ENCODE measurements at places on chromosomes 11 and 22.

DNA sequence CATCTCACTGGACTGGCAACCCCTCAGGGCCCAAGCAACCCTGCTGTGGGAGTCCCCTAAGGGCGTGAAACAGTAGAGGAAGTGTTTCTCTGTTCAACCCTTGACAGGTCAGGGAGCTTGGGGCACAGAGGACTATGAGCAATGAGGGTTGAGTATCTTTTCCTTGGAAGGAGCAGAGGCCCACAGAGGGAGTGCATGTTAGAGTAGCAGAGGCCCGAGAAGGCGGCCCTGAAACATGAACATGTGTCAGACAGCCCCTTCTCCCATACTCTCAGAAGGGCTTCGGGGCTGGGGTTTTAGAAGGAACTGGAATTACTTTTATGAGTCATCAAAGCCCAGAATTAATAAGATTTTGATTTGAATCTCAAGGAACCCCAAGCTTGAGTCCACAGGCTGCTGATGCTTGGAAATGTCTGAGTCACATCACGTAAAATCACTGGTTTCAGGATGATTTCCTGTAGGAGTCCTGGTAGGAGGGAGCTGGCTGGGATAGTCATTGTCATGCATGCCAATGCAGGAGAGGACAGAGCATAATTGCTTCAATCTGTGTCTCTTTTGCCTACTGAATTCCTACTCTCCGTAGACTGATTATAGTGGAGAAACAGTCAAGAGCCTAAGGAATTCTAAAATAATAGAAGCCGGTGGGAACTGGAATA is 22.6 kb downstream of the C11orf71 start:
- no peak for DNase-seq

GRCh38 chr22:22452211-22452610 is 56.3 kb downstream of the ZNF280B start:
- DNase-seq: no peak

DNA sequence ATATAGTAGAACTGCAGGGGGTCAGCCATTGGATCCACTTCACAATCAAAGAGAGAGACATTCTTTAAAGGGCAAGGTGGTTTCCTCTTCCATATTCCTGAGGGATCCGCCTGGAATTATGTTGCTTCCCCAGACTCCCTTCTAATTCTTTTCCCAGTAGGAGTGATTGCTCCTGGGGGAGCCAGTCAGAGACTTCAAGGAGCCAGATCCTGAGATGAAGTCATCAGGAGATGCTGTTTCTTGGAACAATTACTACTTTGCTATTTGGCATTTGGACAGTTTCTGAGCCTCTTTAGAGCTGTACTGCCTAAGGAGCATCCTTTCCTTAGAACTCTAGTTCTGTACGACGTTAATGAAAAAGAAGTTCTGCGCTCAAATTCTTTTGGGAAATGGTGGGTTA is 1.9 kb upstream of the OR9Q2 start:
- DNase-seq: no peak

- no peak for DNase-seq
These were observed 1.7 kb downstream of the EXPH5 start for GRCh38 chr11:108591893-108592292.

GRCh38 chr22:43658823-43659222 is 153.3 kb downstream of the EFCAB6 start:
- DNase-seq: no peak

- DNase-seq: no peak
These were observed 2.8 kb downstream of the MALAT1 start for GRCh38 chr11:65501472-65502273.

- no peak for DNase-seq
These were observed 44.1 kb downstream of the RSF1 start for GRCh38 chr11:77776455-77776854.

DNA sequence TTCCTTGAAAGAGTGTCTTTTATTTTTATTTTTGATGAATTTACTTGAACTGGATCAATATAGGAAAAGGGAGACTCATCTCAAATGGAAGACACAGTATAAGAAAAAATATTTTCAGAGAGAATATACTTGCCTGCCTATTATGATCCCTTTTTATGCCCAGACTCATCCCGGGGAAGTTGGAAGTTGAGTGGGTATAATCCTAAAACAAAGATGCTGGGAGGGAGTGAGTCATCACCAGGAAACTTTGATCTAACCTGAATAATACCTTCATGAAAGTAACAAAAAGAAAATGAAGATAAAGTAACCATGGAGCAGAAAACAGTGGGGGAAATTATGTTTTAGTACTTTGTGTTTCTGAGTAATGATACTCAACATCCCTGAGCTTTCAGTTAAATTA is 1514.0 kb downstream of the FAM181B start:
- DNase-seq: no peak

GRCh38 chr11:8354622-8355415 is 91.1 kb upstream of the LMO1 start:
- DNase-seq: no peak

- no peak for DNase-seq
These were observed 82.2 kb downstream of the SERGEF start for GRCh38 chr11:17930544-17931125.

DNA sequence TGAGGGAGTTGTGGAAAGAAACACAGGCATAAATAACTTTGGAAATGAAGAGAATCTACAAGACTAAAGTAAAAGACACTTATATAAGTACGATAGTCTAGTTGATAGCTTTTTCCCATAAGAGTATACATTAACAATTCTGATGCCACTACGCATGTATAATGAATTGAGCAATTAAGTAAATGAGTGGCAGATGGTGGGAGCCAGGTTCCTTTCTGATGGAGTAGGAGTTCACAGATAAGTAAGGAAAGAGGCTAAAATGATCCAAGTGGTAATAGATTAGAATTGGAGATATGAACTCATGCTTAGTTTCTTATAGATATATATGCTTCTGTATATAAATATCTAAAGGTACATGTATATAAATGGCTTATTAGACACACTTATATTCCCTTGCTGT is 368.3 kb downstream of the FAM181B start:
- DNase-seq: no peak

GRCh38 chr11:28383456-28383855 is 275.3 kb downstream of the METTL15 start:
- no peak for DNase-seq

- DNase-seq: no peak
These were observed 1.8 kb upstream of the SERPIND1 start for GRCh38 chr22:20771918-20772625.

DNA sequence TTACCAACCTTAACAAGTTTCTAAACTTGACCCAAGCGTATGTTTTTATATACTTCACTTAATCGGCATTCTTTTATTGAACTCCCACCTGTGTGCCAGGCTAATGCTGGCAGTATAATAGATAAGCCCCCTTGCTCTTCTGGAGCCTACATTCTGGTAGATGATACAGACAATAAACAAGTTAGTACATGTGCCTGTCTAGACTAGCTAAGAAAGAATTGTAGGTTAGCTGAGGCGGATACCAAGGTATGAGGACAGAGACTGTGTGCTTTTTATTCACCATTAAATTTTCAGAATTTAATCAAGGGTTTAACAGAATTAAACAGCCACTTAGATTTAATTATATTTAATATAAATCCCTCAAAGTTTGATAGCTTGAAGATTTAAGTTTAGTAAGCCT is 45.7 kb downstream of the TTC17 start:
- DNase-seq: no peak

GRCh38 chr22:49693416-49693815 is 134.3 kb downstream of the BRD1 start:
- DNase-seq: no peak

DNA sequence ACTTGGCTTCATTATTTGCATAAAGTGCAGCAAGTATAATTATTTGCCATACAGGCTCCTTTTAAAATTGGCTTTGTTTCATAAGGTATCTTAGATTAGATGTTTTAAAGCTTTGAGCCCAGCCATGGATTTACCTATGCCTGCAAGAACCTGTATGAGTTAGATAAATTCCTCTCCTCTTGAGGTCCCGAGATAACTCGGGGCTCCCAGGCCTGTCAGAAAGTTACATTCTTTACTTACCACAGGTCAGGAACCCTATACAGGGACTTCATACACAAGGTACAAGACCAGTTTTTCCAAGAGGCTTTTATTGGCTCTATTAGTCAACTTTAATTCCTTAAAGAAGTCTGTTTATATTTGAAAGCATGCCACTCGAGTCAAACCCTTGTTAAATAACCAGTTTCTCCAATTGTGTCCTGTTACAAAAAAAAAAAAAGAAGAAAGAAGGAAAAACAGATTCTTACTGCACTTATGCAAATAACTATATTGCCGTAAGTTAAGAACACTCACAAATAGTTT is 2.3 kb upstream of the C1QTNF6 start:
- no peak for DNase-seq

DNA sequence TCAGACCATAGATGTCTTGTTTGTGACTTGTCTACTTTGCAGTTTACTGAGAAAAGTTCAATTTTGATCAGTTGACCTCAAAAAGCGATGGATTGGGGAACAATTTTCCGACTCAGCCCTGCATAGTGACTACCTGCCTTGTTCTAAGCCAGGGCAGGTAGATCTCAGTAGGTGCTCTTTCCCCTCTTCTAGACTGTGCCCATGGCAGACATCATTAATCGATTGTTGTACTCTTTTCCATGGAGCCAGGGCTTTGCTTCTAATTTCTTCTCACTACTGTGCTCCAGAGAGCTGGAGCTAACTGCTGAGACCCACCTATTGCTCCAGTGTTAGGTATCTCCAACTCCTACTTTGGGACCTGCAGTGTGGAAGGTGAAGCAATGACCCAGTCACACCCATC is 9.9 kb downstream of the RAB36 start:
- DNase-seq: no peak

DNA sequence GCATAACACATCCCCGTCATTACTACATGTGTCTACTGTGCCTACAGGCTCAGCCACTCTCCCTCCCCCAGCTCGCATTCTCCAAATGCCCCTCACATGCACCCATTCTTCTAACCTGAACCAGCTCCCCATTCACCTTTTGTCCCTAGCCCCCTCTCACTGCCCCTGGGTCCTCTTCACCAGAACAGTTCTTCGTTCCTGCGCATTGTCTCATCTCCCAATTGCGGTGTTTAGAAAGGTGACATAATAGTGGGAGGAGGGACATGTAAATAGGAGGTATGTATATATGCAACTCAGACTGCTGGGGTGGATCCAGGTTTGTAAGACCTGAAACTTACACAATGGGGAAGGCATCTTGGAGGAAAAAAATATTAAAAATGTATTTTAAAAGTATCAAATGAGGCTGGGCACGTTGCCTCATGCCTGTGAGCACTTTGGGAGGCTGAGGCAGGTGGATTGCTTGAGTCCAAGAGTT is 4.7 kb upstream of the VSIG2 start:
- no peak for DNase-seq

- DNase-seq: no peak
These were observed 20.8 kb upstream of the ADORA2A start for GRCh38 chr22:24406322-24407277.

GRCh38 chr11:103953797-103954486 is 82.5 kb upstream of the DDI1 start:
- no peak for DNase-seq

DNA sequence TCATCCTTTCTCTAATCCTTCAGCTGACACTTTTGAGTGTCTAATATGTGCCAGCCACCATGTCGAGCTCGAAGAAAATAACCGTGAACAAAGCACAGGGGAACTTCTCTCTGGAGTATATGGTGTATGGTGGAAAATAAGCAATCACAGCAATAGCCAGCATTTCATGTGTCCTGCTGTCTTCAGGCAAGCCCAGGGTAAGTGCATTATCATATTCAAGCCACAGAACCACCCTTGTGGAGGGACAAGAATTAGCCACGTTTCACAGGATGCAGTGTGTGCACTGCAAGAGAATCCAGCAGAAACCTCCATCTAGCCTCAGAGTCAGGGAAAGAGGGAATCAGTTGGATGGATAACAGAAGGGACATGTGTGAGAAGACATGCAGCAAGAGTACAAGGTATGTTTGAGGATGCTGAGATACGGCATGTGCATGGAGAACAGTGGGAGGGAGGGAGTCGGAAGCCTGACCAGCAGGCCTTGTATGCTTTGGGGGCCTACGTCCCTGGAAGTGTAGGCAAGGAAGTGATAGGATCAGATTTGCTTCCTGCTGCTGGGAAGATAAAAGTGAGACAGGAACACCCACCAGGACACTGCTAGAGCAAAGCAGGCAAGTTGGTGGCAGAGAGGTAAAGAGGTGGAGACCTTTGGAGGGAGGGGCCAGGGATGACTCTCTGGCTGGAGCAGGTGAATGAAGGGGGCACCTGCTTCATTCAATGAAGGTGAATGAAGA is 14.7 kb upstream of the GNAZ start:
- no peak for DNase-seq

DNA sequence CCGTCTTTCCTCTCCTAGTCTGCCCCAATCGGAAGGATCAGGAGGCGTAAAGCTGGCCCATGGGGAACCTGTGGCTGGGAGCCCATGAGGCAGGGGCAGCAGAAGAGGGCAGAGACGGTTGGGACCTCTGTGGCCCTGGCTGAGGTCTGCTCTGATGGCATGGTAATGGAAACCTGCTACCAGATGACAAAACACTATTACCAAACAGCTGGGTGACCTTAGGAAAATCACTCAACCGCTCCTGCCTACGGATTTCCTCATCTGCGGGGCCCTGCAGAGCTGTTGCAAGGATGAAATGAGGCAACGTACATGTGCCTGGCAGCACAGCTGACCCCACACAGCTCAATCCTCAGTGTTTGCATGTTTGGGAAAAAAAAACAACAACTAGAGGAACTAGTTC is 4.6 kb downstream of the AP5B1 start:
- DNase-seq: no peak

- DNase-seq: no peak
These were observed 13.7 kb downstream of the EHD1 start for GRCh38 chr11:64864473-64865285.

- DNase-seq: no peak
These were observed 409.3 kb downstream of the BRD1 start for GRCh38 chr22:49418341-49418894.

DNA sequence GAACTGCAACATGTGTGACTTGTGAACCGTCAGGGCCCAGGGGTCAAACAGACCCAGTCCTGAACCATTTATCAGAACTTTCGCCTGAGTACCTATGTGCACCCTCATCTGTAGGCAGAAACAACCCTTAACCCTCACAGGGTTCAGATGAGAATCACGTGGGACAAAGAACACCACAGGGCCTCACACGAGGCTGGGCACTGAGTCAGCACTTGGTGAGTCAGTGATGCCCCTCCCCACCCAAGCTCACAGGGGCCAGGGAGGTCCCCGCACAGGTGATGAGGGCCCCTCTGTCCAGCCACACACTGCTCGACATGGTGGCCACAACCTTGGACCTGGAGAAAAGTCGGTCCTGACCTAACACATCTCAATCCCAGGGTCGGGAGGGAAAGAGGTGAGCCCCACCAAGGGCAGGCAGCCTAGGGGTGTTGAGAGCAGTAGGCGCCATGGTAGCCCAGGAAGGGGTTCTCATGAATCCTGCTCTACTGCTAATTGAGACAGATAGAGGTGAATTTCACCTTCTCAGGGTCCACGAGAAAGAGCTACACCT is 176.4 kb downstream of the SHANK2 start:
- DNase-seq: no peak
